ENCODE measurements at places on chromosomes 11 and 22.

DNA sequence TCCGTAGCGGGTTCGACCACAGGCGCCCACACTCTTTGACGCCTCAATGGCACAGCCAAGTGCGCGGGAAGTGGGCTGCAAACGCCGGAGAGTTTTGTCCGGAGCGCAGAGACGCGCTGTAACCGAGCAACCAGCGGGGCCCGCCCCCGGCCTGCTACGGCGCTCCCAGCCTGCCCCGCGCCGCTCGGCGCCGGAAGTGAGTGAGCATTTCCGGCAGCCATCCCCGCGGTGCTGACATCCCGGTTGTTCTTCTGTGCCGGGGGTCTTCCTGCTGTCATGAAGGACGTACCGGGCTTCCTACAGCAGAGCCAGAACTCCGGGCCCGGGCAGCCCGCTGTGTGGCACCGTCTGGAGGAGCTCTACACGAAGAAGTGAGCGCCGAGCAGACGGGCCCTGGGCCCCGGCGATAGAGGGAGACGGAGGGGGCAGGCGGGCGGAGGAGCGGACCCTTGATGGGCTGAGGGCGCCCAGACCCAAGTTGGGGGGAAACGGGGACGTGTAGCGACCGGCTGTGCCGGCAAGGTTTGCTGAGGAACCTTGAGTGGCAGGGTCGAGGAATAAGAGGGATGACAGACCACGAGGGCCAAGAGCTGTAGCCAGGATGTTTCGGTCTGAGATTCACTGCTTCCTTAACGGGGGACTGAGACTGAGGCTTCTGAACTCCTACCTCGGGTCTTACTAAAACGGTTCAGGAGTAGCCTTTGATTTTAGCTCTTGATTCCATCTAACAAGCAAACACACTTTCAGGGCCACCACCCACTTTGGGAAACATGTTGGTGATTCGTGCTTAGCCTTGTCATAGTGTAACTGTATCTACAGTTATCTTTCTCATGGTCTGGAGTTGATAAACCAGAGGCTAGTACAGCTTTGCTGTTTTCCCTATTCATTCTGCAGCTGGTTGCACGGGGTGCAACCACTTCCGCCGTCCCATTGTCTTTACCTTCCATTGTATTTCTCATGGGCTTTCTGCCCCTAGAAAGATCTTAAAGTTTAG lies at the start of gene PSMD13:
Gene PSMD13 (plus strand): TSS at position 203 of the 994 bp plus-strand sequence. CDS start 74 bp downstream, at position 277.
- DNase-seq, result peak; percentile 75

DNA sequence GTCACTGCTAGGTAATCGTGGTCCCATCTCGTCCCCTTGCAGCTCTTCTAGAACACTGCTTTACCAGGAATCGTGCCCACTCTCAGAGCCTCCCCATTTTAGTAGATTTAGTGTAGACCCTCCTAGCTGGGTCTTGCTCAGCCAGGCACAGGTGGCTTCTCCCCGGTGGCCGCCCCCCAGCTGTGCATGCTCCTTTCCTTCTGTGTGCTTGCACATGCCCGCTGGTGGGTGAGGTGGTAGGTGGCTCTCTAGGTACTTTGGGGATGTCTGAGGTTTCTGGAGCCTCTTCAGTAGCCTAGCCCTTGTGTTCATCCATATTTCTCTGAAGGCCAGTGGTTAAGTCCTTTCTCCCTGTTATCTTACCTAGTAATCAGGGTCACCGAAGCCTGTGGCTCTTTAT lies 5.6 kb downstream of the TUB start:
- no peak for DNase-seq

DNA sequence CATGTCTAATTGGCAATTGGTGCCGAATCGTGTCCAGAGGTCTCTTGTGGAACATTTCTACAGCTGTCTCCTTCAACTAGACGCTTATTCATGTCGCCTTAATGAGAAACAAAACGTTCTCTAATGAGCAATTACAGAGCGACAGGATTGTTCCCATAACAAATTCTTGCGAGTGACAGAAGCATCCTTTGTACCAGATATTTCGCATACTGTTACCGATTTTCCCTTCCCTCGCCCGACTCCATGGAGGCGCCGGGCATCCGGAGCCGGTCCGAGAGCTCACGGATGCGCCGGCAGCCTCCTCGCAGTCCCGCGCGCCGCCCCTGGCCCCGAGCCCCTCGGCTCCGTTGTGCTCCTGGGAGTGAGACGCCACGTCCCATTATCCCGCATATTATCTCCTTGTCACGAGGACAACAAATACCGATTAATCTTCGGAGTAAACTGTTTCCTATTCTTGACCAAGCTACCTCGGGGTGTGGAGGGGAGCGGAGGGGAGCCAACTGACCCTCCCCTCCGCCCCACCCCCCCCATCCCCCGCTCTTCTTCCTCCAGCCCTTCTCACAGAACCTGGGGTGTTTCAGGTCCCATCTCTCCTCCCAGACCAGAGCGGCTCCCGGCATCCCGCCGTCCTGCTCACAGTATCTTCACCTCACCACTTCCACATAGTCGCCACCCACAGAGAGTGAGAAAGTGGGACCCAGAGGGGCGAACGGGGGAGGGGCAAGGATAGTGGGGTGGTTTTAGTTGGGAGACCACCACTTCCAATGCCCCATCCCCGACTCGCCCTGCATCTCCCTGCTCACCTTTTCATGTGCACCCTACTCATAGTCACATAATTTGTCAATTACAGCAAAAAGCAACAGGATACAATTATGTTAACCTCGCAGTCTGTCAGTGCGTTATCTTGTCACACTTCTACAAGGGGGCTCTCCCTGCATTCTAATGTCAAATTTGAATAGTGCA lies 11.4 kb downstream of the PAX6 start:
- no peak for DNase-seq

DNA sequence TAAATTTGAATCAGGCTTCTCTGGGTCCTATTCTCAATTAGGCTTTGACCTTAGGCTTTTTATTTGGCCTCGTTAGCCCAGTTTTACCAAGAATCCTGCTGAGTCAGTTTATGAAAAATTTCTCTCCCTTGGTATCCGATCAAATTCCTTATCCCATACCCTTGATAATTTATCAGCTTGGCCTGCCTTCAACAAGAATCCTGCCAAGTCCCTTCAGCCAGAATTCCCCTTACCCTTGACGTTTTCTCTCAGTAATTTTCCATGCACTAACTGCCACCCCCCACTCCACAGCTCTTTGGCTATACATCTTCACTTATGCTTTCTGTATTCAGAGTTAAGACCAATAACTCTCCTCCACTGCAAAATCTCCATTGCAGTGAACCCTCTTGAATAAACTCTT lies 811.0 kb upstream of the CCDC90B start:
- DNase-seq, result no peak

DNA sequence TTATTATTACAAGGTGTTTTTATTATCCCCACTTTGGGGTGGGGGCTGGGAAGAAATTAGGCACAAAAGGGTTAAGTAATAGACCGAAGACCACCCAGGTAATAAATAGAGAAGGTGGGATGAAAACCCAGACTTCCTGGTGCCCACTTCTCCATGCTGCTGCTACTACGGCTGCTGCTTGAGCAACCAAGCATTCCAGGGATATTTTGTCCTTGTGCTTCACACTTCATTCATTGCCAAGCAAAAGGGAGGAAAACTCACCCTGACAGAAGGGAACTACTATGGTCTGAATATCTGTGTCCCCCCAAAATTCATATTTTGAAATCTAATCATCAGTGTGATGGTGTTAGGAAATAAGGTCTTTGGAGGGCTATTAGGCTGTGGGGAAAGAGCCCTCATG lies 470.9 kb upstream of the API5 start:
- DNase-seq, result no peak

DNA sequence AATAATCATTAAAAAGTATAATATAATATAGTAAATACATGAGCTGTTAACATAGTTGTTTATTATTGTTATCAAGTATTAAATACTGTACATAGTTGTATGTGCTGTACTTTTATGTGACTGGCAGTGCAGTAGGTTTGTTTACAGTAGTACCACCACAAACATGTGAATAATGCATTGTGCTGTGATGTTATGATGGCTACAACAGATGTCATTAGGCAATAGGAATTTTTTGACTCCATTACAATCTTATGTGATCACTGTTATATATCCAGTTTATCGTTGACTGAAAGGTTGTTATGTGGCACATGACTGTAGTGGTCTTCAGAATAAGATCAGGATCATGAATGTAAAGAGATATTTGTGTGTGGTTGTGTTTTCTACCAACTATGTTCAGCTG lies 577.8 kb downstream of the JRKL start:
- no peak for DNase-seq

- no peak for DNase-seq
Observed at GRCh38 chr22:30637701-30638114, 2.1 kb downstream of the SLC35E4 start.

GRCh38 chr11:34865261-34865660 lies 50.9 kb downstream of the APIP start:
- no peak for DNase-seq

DNA sequence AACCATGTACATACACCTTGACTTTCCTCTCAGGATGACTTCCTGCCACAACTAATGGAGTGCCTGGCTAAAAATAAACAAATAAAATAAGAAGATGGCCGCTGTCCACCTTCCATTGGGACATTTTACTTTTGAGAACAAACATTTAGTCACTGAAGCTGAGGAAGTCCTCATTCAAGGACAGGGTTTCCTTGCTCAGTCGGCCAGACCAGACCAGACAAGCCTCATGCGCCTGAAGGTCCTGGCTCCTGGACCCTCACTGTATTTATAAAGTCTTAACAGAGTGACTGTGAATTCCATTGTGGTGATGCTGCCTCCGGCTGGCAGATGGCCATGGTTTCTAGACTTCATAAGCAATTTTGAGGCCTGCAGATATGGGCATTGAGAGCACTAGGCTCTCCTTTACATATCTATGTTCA lies 114.5 kb downstream of the MAML2 start:
- no peak for DNase-seq

DNA sequence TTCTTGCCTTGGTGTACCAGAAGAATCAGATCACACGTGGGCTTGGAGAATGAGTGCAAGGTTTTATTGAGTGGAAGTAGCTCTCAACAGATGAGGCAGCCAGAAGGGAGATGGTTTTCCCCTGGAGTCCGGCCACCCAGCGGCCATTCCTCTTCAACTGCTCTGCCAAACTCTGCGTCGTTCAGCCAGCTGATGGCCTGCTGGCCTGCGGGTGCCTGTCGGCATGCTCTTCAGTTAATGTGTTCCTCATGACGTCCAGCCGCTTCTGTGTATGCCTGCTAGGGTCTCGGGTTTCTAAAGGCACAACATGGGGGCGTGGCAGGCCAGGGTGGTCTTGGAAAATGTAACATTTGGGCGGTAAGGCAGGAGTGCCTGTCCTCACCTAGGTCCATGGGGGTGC lies 487.9 kb upstream of the LRRC4C start:
- no peak for DNase-seq

GRCh38 chr11:122100037-122100755 lies 15.8 kb downstream of the BLID start:
- no peak for DNase-seq

DNA sequence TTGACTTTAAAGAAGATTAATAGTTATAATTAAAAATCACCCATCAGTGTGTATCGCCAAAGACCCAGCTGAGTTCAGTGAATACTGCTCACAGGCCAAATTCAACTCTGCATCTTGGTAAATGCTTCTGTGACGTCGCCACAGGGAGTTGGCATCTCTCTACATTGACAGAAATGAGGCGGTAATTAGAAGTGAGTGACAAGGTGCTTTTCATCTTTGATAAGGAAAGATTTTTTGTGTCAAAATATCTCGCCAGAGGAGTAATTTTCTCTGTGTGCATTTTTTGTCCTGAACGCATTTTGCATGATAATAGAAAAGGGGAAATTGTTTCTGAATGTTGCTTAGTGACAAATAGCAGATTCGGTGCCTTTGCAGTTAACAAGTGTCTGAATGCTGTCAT lies 345.8 kb downstream of the CNTN5 start:
- no peak for DNase-seq

- no peak for DNase-seq
Observed at GRCh38 chr11:120375076-120375475, 38.9 kb downstream of the ARHGEF12 start.

DNA sequence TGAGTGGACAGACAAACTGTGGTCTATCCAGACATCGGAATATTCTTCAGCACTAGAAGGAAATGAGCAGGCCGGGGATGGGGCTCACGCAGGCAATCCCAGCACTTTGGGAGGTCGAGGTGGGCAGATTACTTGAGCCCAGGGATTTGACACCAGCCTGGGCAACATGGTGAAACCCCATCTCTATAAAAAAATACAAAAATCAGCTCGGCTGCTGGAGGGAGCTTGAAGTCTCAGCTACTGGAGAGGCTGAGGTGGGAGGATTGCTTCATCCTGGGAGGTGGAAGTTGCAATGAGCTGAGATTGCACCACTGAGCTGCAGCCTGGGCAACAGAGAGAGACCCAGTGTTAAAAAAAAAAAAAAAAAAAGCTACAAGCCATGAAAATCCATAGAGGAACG lies 8.0 kb upstream of the CTSD start:
- DNase-seq, result no peak

- DNase-seq, result no peak
Observed at GRCh38 chr11:131483453-131483852, 113.0 kb downstream of the NTM start.

DNA sequence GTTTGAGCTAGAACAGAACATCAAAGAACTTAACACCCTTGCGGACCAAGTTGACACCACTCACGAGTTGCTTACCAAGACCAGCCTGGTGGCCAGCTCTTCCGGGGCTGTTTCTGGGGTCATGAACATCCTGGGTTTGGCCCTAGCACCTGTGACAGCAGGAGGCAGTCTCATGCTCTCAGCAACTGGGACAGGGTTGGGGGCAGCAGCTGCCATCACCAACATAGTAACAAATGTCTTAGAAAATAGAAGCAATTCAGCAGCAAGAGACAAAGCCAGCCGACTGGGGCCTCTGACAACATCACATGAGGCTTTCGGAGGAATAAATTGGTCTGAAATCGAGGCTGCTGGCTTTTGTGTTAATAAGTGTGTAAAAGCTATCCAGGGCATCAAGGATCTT lies 8.7 kb downstream of the APOL5 start:
- DNase-seq, result no peak

DNA sequence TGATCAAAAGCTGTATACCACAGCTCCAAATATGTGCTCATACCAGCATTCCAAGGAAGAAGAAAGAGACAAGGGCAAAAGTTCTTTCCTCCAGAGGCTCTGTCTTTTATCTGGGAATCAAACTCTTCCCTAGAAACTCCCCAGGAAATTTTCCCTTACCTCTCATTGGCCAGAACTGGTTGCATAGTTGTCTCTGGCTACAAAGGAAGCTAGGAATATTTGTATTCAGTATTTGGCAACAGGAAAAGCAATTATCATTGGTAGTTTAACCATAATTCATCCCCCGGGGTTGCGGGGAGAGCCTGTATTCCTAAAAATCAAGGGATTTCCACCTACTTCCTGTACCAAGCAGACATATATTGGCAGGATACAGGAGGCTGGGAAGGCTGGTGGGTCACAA lies 10.5 kb upstream of the ZFTA start:
- DNase-seq, result no peak

DNA sequence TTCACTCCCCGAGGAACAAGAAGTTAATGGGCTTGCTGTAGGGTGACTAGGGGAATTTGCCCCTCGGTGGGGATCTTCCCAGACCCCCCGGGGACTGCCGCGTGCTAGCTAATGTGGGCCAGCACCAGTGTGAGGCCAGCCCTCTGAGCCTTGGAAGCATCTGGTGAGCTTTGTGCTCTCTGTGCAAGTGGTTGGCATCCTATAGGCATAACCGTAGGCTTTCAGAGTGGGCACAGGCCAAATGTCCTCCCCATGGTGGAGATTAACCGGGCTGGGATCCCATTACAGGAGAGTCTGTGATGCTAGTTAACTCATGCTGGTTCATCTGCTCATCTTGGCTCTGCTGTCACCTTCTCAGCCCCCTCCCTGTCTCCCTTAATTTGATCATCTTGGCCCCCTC lies 125.7 kb downstream of the TRIM29 start:
- DNase-seq, result no peak

GRCh38 chr11:19735157-19735908 lies 22.7 kb downstream of the NAV2 start:
- DNase-seq, result no peak
